Cardiac fibroblast (primary cell): ENCODE measurements at places on chromosomes 6 and 20.

DNA sequence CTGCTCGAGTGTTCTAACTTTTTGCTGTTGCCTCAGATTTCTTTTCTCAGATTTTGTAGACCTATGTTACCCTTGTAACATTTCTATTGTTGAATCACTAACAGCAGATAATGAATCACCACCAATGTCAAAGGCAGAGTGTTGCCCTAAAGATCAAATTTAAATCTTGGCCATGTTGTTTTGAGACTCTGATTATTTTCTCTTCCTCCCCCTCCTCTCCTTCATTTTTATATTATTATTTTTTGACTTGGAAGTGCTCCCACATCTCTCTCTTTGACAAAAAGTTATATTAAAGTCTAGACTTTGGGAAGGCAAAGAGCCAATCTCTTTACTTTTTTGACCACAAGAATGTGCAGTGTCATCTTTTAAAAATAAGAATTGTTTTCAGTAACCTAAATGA, 422.7 kb downstream of the NKAIN2 start:
- peak; percentile 57 for DNase-seq

DNA sequence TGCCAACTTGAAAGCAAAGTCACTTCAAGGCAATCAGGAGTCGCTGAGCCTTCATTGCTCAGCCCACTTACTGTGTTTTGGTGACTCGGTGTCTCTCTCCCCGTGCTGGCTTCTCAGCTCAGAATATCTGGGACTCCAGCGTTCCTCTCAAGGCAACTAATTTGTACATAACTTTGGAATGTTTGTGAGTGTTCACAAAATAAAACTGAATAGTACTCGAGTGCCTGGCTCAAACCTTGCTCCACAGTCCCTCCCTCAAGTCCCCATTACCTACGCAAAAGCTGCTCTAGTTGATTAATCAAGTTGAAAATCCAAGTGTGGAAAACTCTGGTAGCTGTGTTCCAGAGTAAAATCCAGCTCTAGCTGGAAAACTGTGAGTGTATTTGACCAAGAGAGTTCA, 8.6 kb downstream of the IPCEF1 start:
- DNase-seq, result no peak

DNA sequence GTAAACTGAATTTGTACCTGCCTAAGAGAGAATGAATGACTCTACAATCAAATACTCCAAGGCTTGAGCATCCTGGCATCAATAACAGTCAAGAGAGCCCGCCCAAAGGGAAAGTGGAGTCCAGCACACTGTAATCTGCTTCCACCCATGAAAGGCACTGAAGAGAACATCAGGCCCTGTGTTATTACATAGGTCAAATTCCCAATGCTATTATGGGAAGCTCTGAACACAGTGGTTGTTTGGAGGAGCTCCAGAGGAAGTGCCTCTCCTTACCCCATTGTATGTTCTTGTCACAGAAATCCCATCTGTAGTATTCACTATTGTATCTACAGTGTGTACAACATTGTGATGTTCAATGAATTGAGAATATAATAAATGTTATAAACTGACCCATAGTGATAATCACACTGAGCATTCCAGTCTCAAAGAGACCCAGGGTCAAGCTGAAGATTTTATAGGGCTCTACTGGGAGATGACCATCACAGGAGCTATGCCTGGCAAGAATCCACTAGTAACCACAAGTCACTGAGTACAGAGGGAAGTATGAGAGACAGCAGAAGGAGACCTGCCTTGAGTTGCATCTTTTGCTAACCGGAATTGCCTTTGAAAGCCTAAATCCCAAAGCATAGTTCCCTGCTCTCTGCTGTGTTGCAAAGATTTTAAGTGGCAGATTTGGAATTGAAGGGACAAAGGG, 446.7 kb downstream of the GJA1 start:
- peak; percentile 90 for DNase-seq

GRCh38 chr20:41150664-41151063, 13.3 kb downstream of the PLCG1 start:
- peak; percentile 23 for DNase-seq

DNA sequence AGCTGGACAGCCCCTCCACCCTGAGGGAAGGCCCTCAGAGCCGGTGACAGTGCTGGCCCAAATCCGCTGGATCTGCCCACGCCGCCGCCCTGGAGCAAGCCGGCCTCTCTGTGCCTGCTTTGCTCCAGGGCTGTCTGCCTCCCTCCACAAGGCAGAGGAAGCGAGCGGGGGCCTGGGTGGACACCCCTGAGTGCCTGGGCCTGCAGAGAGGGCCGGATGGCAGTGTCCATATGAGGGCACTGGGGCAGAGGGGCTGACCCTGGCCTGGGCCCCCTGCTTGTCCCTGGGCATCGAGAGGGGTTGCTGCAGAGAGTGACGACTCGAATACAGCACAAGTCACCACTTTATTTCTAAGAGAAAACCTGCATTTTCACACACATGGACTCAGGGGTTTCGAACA, 348.6 kb downstream of the ZFAND3 start:
- no peak for DNase-seq

DNA sequence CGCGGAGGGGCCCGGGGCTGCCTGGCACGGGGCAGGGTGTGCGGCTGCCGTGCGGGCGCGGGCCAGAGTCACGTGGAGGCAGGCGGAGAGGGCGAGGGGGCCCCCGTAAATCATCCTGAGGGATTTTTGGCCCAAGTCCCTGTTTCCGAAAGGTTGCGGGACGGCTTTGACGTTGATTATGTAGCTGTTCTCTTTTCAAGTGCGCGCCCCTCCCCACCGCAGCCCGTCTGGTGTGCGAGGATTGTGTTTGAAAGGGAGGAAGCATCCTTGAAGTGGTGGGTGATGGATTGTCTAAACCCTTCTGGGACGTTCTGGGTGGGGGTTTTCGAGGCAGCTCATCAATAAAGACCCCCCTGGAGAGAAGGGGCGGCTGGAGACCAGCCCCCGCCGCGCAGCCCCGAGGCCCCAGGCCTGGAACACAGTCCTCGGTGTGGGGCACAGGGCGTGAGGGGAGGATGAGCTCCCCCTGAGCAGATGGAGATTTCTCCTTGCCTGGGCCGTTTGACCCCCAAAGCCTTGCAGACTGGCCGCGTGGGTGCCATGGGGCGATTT, 7.0 kb upstream of the FOXF2 start:
- no peak for DNase-seq

DNA sequence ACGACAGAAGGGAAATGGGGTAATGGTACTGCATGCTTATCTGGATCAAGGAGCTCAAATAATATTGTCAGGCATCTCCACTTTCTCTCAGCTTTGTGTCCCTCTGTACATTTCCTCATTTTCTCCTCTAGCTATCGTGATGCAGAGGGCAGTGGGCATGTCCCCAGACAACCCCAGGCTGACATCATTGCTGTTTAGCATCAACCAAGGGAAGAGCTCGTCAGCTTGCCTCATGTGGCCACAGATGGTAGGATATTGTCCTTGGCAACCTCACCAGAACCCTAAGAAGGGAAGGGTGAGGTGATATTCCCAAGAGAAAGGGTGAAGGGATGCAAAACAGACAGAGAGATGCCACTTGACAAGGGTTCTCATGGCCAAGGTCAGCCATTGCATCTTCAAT, 58.3 kb downstream of the MAFB start:
- no peak for DNase-seq

GRCh38 chr6:116446399-116446798, 14.8 kb upstream of the CALHM6 start:
- no peak for DNase-seq

GRCh38 chr6:39193201-39193791, 36.0 kb downstream of the KCNK5 start:
- DNase-seq, result no peak

DNA sequence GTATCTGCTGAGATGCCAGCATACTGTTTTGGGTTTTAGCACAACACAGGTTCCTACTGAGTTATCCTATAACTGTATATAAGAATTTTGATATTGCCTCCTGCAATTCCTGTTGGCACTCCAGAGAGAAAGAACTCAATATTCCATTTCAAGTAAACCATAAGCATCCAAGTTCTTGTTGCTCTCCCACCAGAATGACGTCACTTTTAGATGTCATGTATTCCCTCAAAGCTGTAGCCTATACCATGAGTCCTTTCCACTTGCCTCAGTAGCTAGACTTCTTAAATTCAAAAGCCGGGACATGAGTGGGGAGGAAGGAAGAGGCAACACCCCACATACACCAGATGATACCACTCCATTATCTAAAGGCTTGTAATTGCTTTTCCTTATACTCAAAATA, 171.5 kb downstream of the ALDH8A1 start:
- no peak for DNase-seq

DNA sequence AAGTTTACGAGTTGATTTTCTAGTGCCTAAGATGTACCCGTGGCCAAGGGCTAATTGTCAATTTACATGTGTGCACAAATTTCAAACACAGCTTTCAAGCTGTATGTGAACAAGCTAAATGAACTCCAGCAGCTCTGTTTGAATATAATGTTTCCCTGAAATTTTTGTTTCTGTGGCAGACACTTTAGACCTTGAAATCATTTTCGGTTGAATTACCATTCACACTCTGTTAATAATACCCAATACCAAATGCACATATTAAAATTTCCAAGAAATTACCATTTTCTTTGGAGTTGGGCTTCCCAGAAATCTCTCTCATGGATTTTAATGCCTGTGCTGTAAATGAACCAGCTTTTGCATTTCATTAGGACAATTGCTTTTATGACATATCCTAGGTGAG, 506.1 kb upstream of the ID4 start:
- DNase-seq, result no peak

GRCh38 chr6:111503194-111503593, 20.2 kb upstream of the REV3L start:
- DNase-seq, result no peak

DNA sequence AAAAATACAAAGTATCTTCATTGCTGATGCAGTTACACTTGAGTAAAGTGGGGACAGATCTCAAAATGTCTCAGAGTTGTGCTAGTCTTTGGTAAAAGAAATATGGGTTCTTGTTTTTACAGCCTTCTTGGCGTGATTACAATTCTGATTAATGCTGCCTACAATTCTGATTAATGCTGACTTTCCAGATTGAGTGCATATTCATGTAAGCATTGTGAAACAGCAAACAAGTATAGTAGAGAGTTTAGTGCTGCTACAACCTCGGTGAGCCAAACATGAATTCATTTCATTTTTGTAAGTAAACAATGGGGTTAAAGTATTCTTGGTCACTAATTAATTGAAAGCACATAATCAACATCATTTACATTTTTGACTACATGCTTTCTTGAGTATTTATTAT, at the start of gene DEFB113:
Gene DEFB113 (minus strand): TSS at position 21 of the 400 bp plus-strand sequence. CDS start 0 bp downstream, at position 21.
- DNase-seq, result no peak

GRCh38 chr6:112061605-112062004, 7.7 kb downstream of the CCN6 start:
- DNase-seq, result peak; percentile 62

DNA sequence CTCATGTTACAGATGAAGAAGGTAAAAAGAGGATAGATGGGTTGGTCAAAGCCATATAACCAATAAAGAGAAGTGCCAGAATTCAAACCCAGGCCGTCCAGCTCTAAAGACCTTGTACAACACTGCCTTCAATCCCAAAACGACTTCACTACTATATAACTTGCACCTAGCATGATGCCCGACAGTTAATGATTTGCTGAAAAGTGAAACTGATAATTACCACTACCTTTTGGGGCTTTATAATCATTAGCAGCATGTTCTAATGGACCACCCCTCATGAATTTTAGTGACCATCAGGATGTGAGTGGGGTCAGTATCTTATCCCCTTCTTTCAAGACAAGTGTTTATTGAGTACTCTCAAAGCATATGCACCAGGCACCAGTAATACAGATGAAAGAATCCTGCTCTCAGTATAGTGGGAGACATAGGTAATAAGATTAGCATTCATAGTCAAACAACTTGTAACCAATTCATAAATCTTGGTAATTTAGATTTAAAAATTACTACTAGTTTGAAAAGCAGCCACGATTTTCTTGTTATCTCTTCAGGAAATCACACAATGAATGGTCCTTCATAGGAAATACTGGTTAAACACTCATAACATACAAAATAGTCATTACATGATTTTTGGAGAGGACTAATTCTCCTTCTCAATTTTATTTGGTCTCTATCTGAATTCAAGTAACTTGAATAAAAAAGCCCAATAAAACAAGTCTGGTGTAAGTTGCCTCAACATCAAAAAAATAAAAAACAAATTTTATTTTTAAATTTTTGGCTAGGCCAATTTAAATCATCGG, 98.0 kb downstream of the EPB41L2 start:
- no peak for DNase-seq

DNA sequence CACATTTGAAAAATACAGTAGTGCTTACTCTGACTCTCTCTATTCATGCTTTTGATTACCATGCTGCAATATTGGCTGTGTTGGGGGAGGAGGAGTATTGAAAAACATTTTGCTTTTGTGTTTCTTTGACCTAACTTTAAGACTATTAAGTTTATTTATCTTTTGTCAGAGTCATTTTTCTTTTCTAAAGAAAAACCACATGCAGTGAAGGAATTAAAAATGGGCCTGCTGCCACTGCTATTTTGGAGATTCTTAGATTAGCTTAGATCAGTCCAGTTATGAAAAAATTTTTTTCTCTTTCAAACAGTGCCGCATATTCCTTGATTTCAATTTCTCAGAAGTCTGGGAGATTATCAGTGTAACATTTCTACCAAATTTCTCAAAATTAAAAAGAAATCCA, 36.1 kb downstream of the BCKDHB start:
- no peak for DNase-seq

GRCh38 chr6:70270287-70271005, 32.4 kb downstream of the COL9A1 start:
- DNase-seq, result no peak

GRCh38 chr20:36405255-36405654, 99.1 kb downstream of the DLGAP4 start:
- peak; percentile 6 for DNase-seq

DNA sequence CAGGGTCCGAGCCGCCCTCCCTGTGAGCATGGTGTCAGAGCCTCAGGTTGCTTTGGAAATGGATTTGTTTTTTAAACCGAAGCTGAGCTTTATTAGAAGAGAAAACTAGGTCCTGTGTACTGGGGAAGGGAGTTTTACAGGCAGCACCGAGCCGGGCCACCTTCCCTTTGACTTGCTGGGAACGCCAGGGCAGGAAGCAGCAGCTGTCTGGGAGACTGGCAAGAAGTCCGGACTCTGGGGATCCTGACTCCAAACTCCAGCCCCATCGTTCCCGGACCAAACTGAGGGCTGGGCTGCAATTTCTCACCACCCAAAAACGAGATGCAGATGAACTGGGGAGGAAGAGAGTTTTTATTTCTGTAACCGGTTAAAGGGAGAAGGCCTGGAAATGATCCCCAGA, 214.9 kb upstream of the KCNG1 start:
- no peak for DNase-seq

DNA sequence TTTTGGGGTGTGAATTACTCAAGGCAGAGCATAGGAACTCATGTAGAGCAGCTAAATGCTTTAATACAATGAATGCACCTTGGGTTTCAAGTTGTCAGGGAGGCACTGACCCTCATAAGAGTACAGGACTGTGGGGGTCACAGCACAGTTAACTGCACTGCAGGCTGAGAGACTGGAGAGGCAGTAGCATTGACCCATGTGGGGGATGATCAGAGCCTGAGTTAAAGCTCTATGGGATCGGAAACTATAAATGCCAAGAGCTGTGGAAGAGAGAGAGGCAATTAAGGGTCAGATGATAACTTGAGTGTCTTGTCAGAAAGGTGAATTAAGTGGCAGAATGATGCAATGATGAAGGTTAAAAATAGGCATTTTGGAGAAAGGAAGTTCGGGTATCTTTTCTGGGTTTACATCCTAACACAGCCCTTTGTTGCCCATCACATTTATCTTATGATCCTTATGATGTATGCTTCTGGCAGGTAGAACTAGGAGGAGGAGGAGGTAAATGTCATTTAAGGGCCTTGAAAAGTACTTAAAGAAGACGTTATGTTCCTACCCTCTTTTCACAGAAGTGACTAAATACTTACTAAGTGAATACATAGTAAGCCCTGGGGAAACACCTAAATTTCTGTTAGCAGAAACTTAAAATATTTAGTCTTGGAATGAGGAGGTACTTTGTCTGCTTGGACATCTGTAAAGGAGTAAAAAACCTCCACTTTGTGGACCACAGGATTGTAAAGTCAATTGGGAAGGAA, 24.2 kb downstream of the LRRC1 start:
- DNase-seq, result peak; percentile 46
